ENCODE measurements at places on chromosomes 5 and 9. TPM values are rescaled to one million over a fixed set of nuclear protein-coding genes. Genes with fewer than 3 reads are reported as not detected.
A peak's percentile ranks its signal among the peaks of the same experiment; 100 is the strongest.

Gene ANKRD18A
- total RNA-seq: 0.34 TPM

Gene TRIP13
- total RNA-seq: 65.9 TPM

GRCh38 chr5:157828105-157828943 is 30.6 kb downstream of the CLINT1 start:
- no peak for DNase-seq

DNA sequence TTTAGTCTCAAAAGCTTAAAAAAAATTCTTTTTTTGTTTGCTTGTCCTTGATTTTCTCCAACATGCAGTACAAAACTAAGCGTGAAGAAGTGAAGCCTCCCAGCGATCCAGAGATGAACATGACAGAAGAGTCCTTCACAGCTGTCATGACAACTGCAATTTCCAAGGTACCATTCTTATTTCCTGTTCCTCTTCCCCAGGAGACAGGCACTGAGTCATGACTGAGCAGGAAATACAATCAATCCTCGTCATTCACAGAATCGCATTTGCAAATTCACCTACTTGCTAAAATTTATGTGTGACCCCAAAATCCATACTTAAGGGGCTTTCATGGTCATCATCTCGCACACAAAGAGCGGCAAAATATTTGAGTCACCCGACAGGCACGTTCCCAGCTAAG is 77.3 kb downstream of the SLC1A1 start:
- DNase-seq: peak; percentile 5

DNA sequence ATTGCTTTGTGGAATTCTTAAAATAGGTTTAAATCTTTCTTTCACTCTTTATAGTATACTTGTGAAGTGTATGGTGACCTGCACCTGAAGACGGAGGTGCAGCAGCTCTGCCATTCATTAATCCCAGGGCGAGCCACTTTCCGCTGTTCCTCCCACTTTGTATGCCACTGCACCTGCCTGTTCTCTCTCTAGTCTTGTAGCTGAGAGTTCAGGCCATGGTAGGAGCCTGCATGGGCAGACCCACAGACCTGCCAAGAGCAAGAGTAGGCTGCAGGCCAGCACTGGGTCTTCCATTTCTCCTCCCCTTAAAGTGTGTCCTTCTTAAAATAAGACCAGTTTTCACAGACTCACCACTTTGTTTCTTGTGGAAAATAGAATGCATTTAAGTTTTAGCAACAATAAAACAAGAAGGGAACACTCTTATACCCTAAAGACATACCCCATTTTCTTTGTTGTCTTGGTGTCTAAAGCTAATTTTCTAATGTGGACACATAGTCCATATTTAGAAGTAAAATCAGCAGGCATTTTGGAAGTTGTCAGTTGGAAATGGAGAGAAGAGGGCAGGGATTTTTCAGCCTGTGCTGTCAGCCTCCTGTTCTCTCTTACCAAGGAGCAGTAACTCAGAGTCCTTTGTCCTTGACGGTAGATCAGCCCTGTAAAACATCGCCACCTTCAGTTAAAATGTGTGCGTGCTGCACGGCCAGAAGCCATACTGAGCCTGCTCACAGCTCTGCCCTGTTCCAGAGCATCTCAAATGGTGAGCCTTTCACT is 103.2 kb downstream of the SNCAIP start:
- DNase-seq: peak; percentile 45

GRCh38 chr9:127263237-127263636 is 1.3 kb upstream of the GARNL3 start:
- DNase-seq: no peak

DNA sequence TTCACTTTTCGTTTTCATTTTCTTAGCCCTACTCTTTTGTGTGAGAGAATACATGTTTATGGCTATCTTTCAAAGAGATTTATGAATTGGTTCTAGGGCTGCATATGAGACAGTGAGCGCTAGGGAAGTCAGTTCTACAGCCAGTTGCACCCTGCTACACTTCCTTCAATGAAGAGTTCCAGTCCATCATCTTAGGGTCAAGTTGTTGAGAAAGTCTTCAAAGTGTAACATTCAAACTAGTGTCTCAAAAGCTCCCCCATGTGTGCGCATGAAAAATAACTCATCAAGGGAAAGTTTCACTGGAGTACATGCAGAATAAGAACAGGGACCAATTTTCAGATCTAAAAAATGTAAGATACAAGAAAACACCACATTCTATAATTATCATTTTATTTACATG is 317.2 kb downstream of the DEPDC1B start:
- peak; percentile 41 for DNase-seq

- no peak for DNase-seq
These were observed 42.9 kb downstream of the BNIP1 start for GRCh38 chr5:173187054-173187743.

- no peak for DNase-seq
These were observed 6.1 kb downstream of the SLCO4C1 start for GRCh38 chr5:102290004-102290403.

Gene SV2C
- total RNA-seq: not detected
